ENCODE measurements at places on chromosomes 1 and 21.

GRCh38 chr1:11350265-11350664 lies 77.3 kb downstream of the UBIAD1 start:
- no peak for DNase-seq

- no peak for DNase-seq
Measured at GRCh38 chr1:48898894-48899293, 122.2 kb upstream of the BEND5 start.

- no peak for DNase-seq
Measured at GRCh38 chr1:101193733-101194169, 43.1 kb upstream of the S1PR1 start.

- no peak for DNase-seq
Measured at GRCh38 chr1:203402629-203403337, 51.9 kb upstream of the FMOD start.

DNA sequence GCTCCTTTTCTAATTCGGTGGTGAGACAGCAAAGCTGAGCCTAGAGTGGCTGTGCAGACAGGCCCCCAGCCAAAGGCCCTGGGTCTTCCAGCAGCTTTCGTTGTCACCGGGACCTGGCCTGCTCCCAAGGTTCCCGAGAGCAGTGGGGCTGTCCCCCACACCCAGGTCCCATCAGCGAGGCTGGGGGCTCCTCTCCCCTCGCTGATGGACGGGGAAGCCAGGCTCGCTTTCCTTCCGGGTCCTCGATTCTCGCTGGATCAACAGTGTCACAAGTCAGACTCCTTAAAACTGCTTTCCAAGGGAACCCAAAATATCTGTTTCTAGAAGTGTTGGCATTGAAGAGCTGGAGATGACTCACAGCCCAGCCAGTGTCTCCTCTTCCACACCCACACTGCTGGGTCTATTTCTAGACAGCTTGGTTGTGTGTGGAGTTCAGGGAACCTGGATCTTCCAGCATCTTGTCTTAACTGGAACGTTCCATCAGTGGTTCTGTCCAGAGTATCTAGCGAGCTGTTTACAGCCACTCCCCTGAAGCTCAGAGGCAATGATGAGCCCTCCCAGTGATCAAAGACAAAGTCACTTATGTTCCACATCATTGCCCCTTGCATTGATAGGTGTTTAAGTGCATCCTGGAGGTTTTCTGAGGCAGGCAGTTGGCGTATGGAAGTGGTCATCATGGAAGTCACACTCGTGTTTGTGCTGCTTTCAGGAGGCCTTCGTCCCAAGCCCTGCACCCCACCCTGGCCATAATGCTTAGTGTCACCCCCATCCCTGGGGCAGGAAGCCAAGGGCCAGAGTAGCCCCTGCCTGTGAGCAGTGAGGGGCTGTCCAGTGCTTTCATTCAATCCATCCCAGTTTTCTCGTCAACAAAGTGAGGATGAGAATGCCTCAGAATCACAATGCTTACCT lies 35.2 kb downstream of the RRP1 start:
- DNase-seq: no peak

All from omental fat pad (tissue), 4 donors.